ENCODE measurements at places on chromosomes 13 and 19.

DNA sequence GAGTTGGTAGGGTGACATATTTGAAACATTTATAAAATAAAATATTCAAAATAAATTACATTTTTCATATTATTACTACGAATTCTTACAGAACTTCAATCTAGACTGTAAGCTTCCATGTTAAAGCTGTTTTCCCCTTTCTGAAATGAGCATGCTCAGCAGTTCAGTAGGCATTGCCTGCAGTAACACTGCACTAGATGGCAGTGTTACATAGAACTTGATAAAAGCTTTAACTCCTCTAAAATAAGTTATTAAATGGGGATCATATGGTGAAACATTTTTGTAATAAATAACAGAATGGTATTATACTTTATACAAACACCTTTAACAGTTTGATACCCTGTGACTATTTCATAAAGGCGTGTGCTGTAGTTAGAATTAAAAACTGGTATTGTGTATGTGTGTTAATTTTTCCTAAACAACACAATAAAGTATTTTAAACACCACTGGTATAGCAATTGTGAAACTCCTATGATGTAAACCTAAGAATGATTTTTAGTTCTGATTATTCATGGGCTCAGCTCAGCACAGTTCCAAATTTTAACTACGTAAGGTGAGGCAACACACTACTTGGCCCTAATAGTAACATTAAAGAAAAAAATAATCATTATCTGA is 11.6 kb upstream of the GPR18 start:
- peak; percentile 38 for DNase-seq

DNA sequence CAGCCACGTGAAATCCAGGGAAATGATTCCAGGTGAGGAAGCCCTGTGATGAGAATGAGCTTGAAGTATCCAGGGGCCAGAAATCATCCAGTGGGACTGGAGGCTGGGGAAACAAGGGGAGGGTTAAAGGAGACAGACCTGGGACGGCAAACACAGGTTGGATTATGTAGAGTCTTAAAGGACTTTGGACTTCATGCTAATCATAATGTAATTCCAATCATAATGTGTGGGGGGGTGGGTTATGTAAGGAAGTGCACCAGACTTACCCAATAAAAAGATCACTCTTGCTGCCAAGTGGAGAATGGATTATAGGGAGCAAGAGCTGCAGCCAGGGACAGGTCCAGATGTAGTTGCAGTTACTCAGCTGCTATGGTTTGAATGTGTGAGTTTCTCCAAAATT is 16.1 kb upstream of the CYSLTR2 start:
- no peak for DNase-seq

- no peak for DNase-seq
Observed at GRCh38 chr19:27909185-27909840, 1303.6 kb downstream of the UQCRFS1 start.

- no peak for DNase-seq
Observed at GRCh38 chr13:79534596-79534995, 53.6 kb downstream of the NDFIP2 start.

DNA sequence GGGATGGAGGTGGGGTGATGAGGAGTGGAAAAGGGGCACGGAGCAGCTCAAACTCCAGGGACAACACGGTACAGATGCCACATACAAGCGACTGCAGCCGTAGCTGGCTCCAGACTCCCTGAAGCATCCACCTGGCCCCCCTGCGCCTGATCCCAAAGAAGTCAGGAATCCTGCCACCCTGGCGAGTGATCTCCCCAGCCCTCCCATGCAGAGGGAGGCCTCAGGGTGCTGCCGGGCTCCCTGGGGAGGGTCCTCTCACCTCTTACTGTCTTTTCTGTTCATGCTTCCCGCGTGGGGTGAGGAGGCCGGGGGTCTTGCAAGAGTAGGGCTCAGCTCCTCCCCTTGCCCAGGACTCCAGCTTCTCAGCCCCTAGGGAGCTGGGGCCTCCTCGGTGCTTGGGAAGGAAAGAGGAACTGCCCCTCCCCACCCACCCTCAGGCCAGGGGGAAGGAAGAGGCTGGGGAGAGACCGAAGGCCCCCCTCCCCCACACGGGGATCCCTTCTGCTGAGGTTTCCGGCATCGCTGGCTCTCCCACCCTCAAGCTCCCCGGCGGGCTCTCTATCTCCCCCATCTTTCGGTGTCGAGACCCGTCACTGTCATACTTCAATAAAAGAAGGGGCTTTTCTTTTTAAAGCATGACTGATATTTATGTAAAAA is at the start of gene RASGRP4:
Gene RASGRP4, minus strand, starts transcription at position 410 of the 657 bp plus-strand sequence. Its CDS starts 128 bp downstream, at position 282.
- peak; percentile 81 for DNase-seq

DNA sequence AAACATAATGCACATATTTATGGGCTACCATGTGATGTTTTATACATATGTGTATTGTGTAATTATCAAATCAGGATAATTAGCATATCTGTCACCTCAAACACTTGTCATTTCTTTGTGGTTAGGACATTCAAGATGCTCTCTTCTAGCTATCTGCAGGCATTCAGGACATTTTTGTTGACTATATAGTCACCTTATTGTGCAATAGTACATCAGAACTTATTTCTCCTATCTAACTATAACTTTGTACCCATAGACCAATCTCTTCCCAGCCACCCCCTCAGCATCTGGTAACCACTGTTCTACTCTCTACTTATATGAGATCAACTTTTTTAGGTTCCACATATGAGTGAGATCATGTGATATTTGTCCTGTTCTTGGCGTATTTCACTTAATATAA is 20.3 kb downstream of the ZNF420 start:
- no peak for DNase-seq

DNA sequence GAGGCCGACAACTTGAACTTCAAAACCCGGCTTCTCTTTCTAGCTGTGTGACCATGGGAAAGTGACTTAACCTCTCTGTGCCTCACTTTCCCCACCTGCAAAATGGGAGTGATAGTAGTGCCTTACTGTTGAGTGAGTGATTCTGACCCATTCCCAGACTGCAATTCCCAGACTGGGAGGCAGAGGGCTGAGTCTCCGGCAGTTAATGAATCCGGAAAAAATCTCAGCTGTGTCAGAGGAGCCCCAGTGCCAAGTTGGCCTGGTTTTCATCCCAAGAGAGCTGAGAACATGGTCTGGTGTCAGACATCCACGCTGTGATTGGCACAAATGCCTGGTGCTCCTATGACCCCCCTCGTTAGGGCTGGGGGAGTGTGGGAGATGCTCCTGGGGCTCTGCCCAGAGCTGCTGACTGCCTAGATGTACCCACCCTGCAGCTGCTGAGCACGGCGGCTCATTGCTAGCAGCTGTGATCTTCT is 50.0 kb downstream of the PIN1 start:
- DNase-seq: no peak

DNA sequence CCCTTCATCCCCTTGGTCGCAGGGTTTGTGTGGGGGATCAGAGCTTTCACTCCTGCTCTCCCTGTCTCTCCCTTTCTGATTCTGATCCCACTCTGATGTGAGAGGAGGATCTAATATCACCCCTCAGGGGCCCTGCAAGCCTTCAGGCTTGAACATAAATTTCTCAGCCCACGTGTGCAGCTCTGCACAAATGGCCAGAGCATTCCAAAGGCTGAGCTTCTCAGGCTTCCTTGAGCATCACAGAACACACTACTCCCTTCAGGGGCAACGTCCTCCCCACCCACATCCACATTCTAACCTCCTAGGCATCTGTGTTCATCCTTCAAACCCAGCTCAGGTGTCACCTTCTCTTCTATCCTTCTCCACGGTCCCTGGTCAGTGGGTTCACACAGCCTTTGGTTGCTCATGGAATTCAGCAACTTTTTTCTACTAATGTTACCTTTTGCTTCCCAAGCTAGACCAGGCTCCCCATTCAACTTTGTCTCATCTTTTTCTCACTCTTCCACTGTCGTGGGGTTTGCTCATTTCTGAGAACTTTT is 24.4 kb upstream of the DOCK9 start:
- DNase-seq: no peak

DNA sequence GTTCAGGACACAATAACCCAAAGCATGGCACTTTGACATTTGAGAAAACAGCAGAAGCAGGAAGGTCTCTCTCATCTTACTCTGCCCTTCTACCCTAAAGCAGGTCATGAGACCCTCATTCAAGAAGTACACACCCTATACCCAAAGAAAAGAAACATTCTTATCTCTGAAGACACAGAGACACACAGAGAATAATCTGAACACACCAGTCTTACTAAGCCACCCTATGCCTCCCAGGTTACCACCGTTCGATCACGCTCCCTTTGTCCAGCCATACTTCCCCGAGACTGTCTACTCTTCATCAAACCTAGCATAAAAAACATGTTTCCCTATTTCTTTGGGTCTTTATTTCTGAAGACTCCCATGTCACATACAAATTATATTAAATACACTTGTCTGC is 66.5 kb upstream of the ANKRD10 start:
- DNase-seq: no peak

DNA sequence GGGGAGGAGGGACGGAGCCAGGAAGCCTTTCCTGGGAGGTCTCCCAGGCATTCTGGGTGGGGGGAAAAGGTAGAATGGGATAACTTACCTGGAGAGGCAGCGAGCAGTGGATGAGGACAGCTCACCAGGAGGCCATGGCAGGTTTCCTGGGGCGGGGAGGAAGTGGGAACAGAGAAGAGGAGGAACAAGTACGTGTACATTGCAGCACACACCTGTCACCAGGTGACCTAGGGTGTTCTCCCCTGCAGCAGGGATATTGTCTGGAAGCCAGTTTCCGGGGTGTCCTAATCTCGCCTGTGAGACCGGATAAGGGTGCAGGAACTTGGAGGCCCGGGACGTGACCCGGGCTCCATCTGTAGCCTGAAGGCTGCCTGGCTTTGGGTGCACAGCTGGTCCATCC is at the start of gene FUT3:
Gene FUT3, minus strand, starts transcription at position 148 of the 400 bp plus-strand sequence.
- DNase-seq: no peak

GRCh38 chr19:46283771-46284170 is 13.1 kb upstream of the HIF3A start:
- no peak for DNase-seq

DNA sequence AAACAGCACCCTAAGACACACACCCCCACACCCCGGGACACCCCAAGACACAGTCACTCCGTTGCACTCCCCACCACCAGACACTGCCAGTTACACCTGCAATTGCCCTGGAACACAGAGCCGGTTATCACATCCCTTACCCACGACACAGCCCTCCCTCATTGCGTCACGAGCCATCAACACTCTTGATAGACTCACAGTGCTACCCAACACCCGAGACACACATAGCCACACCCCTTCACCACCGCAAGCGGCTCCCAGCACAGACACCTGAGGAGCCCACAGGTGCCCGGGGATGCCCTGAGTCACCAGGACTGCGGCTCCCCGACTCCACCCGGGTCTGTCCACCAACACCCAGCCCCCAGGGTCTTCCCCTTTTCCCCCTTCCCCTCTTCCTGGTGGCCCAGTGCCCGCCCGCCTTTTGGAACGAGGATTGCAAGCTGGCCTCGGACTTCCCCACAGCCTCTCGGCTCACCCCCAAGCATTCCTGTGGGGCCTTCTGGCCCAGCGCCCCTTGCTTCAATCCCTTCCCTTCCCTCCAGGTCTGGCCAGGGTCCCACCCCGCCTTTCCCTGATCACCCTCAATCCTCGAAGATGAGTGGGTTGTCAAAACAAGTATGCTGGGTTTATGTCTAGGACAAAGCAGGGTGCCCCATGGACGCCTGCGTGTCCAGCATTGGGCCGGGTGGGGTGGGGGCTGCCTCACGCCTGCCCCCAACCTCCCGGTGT is 1.7 kb upstream of the PTGER1 start:
- DNase-seq: peak; percentile 49

GRCh38 chr13:61795580-61795979 is 379.9 kb upstream of the PCDH20 start:
- no peak for DNase-seq

- DNase-seq: peak; percentile 49
Observed at GRCh38 chr19:55647732-55648584, at the start of gene CCDC106. TSS of gene CCDC106 (plus strand) at chr19:55648212. CDS start at chr19:55649047, 835 bp downstream.

DNA sequence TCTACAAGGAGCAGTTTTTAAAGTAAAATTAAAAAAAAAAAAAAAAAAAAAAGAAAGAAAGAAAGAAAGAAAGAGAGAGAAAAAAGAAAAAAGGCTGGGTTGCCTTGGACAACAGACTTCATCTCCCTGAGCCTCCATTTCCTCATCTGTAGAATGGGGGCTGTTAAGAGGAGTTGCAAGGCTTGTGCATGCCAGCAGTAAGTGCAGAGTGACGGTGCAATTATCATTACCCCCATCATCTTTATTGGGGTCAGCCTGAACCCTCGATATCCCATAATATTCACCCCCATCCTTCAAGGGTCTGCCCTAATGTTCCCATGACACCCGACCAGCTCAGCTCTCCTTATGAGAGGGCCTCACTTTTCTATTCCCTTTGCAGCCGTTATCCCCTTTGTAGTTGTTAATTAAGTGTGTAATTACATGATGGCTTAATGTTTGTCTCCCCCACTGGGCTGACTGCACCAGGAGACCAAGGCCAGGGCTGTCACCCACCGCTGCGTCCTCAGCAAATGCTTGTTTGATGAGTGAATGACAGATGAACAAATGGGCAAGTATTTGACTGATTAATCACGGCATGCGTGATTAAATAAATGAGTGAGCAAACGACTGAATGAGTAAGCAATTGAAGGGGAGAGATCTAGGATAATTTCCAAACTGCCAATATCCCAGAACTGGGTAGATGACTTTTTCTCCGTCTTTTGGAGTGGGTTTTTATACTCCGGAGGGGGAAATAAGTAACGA is 10.1 kb downstream of the FOSB start:
- DNase-seq: peak; percentile 52

GRCh38 chr13:66972659-66973058 is 257.5 kb downstream of the PCDH9 start:
- DNase-seq: no peak

GRCh38 chr19:7565332-7565731 is 29.8 kb downstream of the PNPLA6 start:
- no peak for DNase-seq

GRCh38 chr19:11964858-11965645 is at the start of gene ZNF763:
TSS of gene ZNF763 (plus strand) at chr19:11965040. CDS start at chr19:11965209, 169 bp downstream.
- DNase-seq: peak; percentile 97

DNA sequence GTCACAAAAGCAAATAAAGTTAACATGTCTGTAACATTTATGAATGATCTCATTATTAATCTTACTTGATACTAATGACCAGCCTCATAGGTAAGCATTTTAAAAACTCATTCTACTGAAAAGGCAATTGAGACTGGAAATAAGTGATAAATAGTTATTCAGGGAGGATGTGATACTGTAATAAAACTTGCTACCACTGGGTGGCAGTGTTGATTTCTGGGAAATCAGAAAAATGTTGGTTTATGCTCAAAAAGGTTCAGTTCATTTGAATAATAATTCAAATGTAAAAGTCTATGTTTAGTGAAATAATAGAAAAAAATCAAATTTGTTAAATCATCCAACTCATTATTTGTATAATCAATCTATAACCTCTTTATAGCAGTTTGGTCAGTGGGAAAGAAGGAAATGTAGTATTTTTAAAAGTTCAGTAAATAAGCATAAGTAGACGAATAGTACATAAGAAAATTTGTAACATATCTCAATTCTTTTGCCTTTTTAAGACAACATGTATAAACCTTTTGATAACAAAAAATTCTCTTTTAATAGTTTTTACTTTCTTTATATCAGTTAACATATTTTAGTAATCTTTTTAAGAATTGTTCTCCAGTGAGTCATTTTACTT is 9.6 kb downstream of the ABHD13 start:
- peak; percentile 32 for DNase-seq

GRCh38 chr13:111177081-111177711 is 62.1 kb downstream of the ARHGEF7 start:
- DNase-seq: peak; percentile 71

GRCh38 chr19:10915130-10916091 is 13.0 kb downstream of the YIPF2 start:
- no peak for DNase-seq

Measured in activated CD8-positive, alpha-beta T cell treated with anti-CD3 and anti-CD28 coated beads for 36 hours (primary cell).